ENCODE measurements at places on chromosomes 1 and 21. TPM values are rescaled to one million over a fixed set of nuclear protein-coding genes. Genes with fewer than 3 reads are reported as not detected.
A peak's percentile ranks its signal among the peaks of the same experiment; 100 is the strongest.

The FALEC gene
- not detected for total RNA-seq

The LHX8 gene
- not detected for total RNA-seq

GRCh38 chr1:226870401-226871279 is at the start of gene PSEN2:
TSS of gene PSEN2 (plus strand) at chr1:226870616. CDS start at chr1:226881908, 11,292 bp downstream.
- peak; percentile 51 for DNase-seq

DNA sequence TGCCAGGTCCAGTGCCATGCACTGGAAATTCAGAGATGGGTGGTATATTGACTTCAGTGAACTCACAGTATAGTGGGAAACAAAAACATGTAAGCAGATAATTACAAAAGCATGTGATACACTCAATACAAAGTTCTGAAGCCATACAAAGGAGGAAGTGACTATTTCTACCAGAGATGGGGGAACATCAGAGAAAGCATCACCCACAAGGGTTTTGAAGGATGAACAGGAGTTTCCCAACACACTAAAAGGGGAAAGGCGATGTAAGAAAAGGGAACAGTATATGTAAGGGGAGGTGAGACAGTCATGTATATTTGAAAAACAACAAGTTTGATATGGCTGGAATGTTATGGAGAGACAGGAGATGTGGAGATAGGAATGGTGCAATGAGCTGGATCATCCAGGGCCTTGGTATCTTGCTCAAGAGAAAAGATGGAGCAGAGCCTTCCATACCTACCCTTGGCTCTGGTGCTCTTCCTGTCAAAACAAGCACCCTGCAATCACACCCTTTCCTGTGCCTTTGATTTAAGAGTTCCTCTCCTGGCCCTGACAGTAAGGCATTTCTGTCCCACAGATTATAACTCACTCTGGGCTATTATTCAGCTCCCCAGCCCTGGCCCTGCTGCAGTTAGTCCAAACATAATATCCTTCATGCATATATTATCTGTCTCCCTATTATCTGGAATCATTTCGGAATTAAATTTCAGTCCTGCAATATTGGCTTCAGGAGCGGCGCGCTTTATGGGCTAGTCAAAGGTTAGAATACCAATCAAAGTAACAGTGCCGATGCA is 60.5 kb downstream of the DMAP1 start:
- DNase-seq: no peak

DNA sequence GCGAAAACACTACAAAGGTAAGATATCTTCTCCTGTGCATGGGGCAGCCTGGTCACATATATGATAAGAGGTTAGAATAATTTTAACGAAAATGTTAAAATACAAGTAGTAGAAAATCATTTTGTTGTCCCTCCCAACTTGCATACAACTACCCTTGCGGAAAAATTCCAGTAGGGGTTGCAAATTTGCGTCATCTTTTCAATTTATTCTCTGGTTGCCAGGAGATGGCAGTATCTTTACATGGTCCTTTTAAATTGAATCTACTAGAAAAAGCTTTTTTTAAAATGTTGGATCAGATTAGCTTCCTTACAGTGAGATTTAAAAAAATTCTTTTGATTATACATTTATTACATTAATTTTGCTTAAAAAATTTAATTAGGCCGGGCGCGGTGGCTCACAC is 10.9 kb downstream of the S100PBP start:
- peak; percentile 7 for DNase-seq

The TEDDM1 gene
- not detected for total RNA-seq

The CYP4B1 gene
- not detected for total RNA-seq

DNA sequence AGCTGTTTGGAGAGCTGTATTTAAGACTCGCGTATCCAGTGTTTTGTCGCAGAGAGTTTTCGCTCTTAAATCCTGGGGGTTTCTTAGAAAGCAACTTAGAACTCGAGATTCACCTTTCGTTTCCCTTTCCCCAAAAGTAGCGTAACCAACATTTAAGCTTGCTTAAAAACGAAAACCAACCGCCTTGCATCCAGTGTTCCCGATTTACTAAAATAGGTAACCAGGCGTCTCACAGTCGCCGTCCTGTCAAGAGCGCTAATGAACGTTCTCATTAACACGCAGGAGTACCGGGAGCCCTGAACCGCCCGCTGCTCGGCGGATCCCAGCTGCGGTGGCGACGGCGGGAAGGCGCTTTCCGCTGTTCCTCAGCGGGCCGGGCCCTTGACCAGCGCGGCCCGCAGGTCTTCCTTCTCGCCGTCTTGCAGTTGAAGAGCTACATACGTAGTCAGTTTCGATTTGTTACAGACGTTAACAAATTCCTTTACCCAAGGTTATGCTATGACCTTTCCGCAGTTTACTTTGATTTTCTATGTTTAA is 1.9 kb downstream of the OLIG1 start:
- DNase-seq: peak; percentile 32

The RAB7B gene
- total RNA-seq: not detected

The ATG4C gene
- 9.5 TPM for total RNA-seq

- peak; percentile 17 for DNase-seq
Measured at GRCh38 chr1:27542463-27543273, 52.7 kb upstream of the WASF2 start.

- peak; percentile 31 for DNase-seq
Measured at GRCh38 chr1:7042322-7043190, 257.3 kb downstream of the CAMTA1 start.

The WDR64 gene
- not detected for total RNA-seq

Data from endothelial cell of umbilical vein (primary cell).